ENCODE measurements at places on chromosomes 16 and 17.

DNA sequence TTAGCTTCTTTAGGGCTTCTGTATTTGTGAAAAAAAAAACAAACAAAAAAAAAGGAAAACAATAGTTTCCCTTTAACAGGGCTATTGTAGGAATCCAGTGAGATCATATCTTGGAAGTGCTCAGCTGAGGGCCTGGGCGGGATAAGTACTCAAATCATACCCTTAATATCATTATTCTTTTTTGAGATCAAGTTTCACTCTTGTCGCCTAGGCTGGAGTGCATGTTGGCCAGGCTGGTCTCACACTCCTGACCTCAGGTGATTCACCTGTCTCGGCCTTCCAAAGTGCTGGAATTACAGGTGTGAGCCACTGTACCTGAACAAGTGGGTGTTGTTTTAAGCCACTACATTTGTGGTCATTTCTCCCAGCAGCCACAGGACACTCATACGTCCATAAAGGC, 87.0 kb downstream of the CDH13 start:
- no peak for DNase-seq

GRCh38 chr16:54545854-54546511, 259.4 kb upstream of the IRX3 start:
- no peak for DNase-seq

GRCh38 chr17:82869536-82869935, 29.7 kb upstream of the ZNF750 start:
- no peak for DNase-seq

GRCh38 chr17:69534235-69534621, 119.7 kb downstream of the MAP2K6 start:
- no peak for DNase-seq

- DNase-seq = peak; percentile 82
These were observed 31.0 kb upstream of the ARL4D start for GRCh38 chr17:43367737-43368242.

DNA sequence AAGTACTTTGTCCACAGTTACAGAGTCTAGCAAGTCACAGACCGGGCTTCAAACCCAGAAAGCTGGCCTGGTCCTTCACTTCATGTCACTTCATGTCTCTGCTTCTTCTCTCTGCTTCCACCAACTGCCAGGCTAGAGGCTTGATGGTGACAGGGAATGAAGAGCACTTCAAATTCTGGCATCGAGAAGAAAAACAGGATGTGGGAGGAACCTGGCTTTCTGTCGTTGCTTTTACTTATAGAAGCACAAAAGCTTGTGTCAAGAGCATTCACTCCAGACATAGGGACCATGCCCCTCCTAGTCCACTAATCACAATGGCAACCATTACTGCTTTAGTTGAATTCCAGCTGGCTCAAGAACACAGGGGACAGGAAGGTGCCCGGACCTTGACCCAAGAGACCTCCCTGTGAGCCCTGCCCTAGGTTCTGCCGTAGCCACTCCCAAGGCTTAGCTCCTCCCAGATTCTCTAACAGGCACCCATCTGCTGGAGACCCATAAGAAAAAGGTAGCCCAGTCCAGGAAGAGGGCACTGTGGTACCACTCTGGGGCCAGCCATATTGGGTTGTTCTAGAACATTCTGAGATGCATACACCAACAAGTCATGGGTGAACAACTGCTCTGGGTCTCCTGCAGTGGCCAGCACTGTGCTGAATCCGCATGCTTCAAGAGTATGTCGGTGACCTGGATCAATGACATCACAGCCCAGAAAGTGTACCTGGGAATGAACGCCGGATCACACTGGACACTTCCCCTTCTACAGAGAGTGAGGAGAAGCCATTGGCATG, 181.8 kb downstream of the C16orf95 start:
- DNase-seq = no peak

GRCh38 chr17:50949128-50949988, 83.2 kb upstream of the TOB1 start:
- DNase-seq = no peak

- peak; percentile 93 for DNase-seq
These were observed 2.8 kb downstream of the KDM6B start for GRCh38 chr17:7836596-7837407.

GRCh38 chr17:4520894-4521600, 22.4 kb downstream of the SPNS2 start:
- DNase-seq = no peak

GRCh38 chr17:78997881-78998280, 11.7 kb downstream of the CANT1 start:
- no peak for DNase-seq

DNA sequence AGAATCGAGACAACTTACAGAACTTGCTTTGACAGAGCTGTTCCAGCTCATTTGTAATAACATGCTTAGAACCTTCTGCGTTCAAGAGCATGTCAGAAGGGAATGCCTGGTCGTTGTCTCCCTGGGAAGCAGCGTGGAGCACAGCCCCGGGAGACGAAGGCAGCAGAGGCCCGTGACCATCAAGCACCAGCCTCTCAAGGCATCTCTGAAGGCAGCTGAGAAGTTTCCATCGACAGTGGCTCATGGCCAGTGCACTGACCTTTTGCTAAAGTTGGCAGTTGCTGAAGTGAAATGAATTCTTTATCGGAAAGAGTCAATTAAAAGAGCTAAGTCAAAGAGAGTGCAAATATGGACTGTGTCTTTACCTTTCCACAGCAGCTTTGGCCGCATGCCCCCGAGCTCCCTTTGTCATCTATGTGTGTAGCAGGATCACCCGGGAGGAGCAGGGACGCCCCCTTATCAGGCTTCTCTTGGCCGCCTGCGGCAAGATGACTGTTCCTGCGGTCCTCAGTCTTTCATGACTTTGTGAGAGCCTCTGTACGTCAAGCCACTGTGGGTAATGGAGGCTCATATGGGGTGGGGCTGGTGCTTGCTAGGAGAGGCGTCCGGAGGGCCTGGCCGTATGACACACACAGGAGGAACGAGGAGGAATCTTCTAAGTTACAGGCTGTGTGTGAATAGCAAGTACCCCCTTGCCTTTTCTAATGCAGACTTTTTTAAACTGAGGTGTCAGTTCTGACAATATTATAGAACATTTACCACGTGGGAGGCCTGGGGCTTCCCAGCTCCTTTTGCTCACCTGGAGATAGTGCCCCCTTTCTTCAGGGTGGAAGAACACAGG, 54.2 kb downstream of the LDHD start:
- no peak for DNase-seq

DNA sequence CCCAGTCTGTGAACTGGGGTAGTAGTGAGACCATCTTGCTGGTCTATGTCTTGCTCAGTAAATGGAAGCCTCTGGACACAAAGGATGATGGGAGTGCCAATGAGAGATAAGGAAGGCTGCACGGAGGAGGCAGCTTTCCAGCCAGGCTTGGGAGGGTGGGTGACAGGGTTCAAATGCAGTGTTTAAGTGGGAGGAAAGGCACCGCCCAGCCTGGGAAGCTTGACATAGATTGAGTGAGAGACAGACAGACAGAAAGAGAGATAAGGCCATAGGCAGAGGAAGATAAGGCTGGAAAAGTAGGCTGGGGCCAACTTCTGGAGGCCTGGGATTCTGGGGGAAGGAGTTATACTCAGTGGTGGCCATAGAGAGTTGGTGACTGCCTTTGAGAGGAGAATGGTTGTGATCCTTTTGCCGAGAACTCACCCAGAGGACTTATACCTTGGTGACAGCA, 7.2 kb upstream of the COL1A1 start:
- DNase-seq = no peak

DNA sequence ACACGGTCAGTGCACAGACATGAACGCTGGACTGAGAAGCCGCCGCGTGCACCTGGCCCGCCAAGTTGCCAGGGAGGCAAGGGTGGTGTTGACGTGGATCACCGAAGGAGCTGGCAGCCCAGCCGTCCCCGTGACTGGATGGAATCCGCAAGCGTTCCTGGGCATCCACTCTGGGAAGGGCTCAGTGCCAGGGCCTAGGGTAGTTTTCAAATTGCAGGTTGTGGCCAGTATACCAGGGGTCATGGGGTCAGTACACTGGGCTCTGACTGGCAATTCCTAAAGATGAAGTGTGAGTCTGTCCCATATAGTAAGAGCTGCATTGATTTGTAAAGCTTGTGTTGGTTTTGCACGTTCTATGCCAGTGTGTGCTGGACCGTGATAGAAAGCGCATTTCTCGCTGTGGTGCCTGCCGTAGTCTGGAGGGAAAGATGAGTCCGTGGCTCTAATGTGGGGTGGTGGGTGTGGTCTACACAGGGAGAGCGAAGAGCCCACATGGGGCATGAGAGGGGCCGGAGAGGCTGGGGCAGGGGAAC, 21.1 kb upstream of the METRNL start:
- DNase-seq = no peak

GRCh38 chr17:50618941-50619340, 15.7 kb upstream of the ABCC3 start:
- DNase-seq = no peak

- DNase-seq = no peak
These were observed 71.9 kb downstream of the N4BP1 start for GRCh38 chr16:48537909-48538745.

DNA sequence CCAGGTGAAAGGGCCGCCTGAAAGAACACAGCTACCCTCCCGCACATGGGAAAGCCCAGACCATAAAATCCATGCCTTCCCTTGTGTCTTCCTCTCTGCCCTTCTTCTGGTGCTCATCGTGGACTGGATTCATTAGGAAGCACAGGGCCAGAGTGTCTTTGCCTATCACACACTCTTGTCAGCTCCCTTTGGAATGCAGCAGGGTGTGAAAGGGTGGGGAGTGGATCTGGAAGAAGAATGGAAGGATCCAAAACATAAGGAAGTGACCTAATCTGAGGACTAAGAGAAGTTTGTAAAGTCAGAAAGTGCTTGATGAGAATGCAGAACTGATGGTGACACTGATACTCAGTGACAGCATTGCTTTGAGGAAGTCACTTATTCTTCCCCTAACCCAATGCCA, 1147.3 kb upstream of the GOT2 start:
- DNase-seq = no peak

DNA sequence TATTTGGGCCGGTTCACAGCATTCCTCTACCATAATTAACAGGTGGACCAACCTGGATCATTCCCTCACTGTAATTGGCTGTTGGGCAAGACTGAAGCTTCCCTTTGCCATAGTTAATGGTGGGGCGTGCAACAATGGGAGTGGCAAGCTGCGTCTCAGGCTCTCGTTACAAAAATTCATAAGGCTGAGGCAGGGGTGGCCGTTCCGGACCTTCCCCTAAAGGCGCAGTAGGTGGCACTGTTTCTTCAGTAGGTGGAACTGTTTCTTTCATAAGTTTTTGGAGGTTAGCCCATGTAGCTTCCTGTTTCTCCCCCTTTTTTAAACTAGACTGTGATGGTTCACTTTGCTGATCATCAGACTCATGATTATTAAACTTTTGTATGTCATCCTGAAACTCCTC, 17.0 kb upstream of the TMC5 start:
- no peak for DNase-seq

DNA sequence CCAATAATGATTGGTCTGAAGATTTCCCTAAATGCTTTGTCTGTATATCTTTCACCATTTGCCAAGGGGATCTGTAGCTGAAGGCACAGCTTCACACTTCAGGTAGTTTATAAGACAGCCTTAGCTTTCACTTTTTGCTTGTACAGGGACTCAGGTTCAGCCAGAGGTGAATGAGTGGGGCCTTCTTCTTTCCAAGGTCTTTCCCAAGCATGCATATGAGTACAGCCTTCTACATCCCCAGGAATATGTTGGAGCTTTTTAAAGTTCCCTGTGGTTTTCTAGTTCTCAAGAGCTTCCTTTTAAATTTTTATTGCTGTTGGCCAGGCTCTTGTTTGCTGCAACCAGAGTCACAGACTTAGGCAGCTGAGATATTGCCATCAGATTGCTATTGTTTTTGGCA, 17.9 kb upstream of the SPDYE4 start:
- no peak for DNase-seq

DNA sequence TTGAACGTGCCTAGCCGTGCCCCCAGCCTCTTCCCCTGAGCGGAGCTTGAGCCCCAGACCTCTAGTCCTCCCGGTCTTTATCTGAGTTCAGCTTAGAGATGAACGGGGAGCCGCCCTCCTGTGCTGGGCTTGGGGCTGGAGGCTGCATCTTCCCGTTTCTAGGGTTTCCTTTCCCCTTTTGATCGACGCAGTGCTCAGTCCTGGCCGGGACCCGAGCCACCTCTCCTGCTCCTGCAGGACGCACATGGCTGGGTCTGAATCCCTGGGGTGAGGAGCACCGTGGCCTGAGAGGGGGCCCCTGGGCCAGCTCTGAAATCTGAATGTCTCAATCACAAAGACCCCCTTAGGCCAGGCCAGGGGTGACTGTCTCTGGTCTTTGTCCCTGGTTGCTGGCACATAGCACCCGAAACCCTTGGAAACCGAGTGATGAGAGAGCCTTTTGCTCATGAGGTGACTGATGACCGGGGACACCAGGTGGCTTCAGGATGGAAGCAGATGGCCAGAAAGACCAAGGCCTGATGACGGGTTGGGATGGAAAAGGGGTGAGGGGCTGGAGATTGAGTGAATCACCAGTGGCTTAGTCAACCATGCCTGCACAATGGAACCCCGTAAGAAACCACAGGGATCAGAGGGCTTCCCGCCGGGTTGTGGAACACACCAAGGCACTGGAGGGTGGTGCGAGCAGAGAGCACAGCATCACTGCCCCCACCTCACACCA, 724 bp downstream of the GAA start:
- DNase-seq = no peak

DNA sequence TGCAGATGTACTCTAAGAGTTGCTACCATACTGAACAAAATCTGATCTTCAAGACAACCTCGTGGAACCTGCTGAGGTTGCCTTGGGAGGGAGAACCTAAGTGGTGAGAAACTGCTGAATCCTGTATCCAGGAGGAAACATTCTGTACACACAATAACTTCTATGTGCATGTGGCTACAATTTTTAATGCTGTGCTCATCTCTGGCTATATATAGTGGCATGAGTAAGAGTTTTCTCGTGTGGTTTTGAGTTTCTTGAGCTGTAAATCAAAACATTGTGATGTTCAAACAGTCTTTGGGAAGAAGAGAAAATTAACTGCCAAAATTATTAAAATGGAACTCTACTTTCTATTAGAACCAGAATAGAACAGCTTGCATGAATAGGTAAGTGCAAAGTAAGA, 206.8 kb downstream of the CA10 start:
- no peak for DNase-seq

DNA sequence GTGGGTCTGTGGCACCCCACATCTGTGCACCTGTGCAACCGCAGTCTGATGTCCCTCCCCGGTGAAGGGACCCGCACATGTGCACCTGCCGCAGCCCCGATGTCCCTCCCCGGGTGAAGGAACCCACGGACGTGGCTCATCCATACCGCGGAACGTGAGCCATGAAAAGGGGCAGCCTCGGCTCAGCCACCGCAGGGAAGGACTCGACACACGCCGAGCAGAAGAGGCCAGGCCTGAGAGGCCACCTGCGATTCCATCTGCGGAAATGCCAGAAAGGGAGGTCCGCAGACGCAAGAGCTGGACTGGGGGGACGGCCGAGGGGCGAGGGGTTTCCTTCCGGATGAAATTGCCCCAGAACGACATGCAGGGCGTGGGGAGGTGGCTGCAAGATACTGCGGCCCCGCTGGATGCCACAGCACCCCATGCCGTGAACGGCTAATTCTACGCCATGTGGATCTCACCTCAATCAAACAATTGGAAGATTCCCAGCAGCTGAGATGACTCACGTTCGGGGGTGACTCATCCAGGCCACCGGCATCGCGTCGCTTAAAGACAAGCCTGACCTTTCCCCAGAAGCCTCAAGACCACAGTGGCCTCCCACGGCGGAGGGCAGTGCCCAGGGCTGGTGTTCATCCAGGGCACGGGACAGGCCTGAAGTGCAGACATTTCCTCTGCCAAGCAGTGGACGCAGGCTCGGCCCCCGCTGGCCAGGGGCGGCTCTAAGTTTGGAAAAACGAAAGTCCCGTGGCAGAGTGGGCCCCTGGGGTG, 21.0 kb downstream of the SOX8 start:
- DNase-seq = no peak

Measured in NCI-H1436 treated with DMSO at 0.1 percent for 48 hours (cell line).